ENCODE measurements at places on chromosomes 12 and 14.

GRCh38 chr12:64009321-64010068 is 165.0 kb downstream of the SRGAP1 start:
- no peak for DNase-seq

GRCh38 chr12:92185052-92185451 is 39.4 kb upstream of the BTG1 start:
- no peak for DNase-seq

GRCh38 chr12:80226576-80226975 is 127.2 kb downstream of the OTOGL start:
- DNase-seq: no peak

DNA sequence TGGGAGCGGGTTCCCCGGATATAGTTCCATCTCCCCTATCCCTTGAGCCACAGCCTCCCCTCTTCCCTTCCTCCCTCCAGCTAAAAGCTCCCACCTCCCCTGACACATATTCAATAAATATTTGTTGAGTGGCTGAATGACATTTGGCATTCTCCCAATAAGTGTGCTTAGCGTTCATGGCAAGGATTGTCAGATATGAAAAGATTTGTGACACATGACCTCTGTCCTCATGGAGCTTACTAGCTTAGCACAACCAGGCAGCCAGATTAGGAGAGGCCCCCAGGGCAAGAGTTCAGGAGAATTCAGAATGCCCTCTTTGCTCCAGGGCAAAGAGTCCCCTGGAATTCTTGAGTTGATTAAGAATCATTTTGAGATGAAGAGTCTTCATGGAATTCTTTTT is 22.5 kb upstream of the SLC6A12 start:
- no peak for DNase-seq

DNA sequence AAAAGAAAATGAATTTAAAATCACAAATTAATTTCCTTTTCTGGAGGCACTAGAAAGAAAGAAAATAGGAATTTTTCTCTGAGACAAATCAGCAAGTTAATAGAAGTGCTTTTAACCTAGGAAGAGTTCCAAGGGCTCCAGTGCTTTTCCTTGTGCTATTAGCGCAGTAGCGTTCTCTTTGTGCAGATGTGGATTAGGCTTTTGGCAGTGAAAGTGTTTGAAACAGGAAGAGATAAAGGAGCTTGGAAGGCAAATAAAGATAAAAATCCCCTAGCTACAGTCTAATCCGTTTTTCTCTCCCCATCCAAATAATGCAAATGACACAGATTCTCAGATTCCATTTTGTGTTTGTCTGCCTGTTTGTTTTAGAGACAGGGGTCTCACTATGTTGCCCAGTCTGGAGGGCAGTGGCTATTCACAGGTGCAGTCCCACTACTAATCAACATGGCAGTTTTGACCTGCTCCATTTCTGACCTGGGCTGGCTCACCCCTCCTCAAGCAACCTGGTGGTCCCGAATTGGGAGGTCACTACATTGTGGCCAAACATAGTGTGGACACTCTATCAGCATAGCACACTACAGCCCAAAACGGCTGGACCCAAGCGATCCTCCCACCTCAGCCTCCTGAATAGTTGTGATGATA is 166.1 kb downstream of the PAWR start:
- DNase-seq: no peak

DNA sequence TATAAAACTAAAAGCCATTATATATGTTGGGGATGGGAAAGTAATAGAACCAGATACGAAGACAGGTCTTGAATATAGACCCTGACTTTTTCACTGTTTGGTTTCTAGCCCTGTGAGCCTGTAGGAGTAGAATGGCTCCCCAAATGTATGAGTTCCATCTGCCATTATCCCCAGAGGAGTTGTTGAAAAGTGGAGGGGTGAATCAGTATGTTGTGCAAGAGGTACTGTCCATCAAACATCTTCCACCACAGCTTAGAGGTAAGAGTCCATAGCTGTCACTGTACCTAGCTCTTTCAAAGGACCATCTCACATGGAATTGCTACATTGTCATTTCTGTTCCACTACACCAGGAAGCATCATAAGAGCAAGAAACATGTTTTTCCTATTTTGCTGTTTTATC is 1.1 kb downstream of the NCAPD2 start:
- DNase-seq: no peak

GRCh38 chr12:110107369-110108281 is 16.5 kb upstream of the IFT81 start:
- DNase-seq: peak; percentile 77

GRCh38 chr14:94031883-94032279 is 5.7 kb downstream of the OTUB2 start:
- no peak for DNase-seq

DNA sequence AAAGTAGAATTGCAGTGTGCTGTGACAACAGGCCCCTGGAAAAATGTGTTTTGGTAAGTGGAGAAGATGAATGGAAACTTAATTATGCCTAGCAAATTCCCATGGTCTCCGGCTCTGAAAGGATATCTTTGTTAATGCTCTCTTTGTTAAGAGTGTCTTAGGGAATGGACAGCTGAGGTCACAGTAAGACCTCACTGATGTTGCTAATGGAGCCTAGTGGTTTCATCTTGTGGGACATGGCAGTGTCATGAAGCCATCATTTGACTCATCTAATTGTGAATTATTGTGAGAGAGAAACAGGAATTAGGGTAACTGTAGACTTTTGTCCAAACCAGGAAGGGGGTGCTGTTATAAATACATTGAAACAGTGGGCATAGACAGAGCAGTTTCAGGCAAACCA is 330.3 kb downstream of the TMTC2 start:
- no peak for DNase-seq

GRCh38 chr14:58732387-58732786 is 94.6 kb downstream of the DACT1 start:
- DNase-seq: no peak
